ENCODE measurements at places on chromosomes 12 and 14.

DNA sequence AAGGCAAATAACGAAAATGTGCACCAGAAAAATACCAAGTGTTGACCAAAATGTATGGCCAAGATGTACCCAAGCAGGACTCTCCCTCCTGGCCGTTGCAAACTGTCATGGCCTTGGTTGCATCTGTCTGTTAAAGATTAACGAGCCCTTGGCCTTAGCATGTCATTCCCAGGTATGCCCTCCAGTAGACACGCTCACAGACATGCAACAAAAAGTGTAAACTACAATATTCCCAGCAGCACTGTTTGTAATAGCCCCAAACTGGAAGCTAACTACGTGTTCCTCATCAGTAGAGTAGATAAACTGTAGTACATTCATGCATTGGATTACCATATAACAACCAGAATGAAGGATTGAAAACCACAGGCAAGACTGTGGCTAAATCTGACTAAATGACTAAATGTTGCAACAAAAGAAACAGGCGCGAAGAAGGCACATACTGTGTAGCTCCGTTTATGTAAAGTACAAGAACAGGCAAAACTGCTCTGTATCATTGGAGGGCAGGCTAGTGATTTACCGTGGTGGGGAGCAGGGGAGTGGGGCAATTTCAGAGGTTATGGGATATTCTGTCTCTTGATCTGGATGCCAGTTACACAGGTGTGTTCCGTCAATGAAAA lies 232.8 kb upstream of the DIO3 start:
- DNase-seq = no peak

DNA sequence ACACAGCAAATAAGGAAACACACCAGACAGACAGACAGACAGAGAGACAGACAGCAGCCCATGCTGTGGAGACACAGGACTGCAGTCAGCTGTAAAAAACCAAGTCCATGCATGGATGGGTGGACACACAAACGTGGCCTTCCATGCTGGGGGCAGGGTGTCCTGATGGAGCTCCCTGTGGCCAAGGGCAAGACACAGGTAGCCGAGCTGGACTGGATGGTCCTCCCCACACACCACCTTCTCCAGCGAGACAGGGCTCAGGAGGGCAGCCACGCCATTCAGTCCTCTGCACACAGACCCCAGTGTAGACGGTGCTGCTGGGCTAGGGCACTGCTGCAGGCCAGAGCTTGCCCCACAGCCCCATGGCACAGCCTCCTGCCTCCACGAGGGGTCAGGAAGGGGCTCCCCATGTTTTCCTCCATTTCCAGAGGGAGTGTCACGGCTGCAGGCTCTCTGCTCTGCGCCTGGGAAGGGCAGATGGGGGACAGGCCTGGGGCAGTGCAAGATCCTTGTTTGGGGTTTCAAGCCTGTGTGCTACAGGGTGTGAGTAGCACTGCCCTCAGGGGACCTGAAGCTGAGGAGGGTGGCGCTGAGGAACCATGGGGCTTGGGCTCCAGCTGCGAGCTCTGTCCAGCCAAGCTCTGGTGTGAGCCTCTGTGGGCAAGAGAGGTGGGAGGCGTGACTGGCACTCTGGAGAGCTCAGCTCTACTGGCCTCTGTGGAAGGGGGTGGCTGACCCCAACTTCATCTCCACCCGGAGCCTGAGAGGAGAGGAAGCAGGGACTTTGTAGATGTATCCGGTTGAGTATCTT lies 67.9 kb downstream of the GALNT9 start:
- DNase-seq = no peak

DNA sequence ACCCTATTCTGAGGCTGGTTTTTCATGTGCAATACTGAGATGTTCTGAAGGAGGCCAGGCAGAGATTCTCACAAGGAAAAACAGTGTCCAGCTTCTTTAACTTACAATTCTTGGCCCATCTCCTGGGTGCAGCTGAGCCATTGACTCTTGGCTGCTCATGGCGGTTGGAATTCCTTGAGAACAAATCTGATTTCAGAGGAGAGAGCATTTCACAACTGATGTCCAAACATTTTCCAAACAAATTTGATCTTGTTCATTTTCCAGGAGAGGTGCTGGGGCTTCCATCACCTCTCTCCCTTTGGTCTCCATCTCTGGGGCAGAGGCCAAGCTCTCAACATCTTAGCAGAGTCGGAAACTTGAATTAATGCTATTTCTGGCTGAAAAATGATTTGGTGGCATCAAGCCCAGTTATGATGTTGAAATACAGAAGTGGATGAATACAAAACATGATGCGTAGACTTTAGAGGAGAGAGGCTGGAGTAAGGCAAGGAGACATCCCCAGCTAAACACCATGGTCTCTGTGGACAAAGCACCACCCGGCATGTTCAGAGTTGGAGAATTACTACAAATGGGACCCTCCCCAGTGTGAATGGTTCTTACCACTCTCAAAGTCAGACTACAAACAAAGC lies 593.0 kb downstream of the VRK1 start:
- no peak for DNase-seq

DNA sequence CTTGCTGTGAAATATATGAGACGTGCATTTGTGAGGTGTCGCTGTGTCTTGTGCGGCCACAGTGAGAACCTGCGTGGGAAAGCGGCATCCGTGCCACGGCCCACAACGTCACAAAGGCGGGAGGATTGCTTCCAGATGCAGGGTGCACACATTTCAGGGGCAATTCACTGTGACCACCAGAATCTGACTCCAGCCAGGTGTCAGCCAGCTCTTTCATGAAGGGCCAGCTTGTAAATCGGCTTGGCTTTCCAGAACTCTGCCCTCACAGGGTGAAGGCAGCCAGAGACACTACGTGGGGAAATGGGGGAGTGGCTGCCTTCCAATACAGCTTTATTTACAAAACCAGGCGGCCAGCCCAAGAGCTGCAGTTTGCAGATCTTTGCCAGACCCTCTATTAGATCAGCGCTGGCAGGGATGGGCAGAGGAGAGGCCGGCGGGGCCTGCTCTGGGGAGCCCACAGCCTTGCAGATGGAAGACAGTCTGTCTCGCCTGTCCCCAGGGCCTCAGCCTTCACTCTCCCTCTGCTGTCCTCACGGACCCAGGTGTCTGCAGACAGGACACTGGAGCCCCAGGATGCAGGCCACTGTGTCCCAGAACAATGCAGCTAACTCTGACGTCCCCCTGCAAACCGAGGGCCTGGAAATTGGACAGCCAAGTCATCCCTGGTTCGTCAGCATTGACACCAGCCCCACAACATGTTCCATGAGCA lies 53.5 kb downstream of the ADGRD1 start:
- no peak for DNase-seq

- DNase-seq = no peak
Observed at GRCh38 chr12:104579718-104580495, 123.2 kb downstream of the CHST11 start.

- no peak for DNase-seq
Observed at GRCh38 chr14:103770902-103771301, 55.3 kb downstream of the ZFYVE21 start.

DNA sequence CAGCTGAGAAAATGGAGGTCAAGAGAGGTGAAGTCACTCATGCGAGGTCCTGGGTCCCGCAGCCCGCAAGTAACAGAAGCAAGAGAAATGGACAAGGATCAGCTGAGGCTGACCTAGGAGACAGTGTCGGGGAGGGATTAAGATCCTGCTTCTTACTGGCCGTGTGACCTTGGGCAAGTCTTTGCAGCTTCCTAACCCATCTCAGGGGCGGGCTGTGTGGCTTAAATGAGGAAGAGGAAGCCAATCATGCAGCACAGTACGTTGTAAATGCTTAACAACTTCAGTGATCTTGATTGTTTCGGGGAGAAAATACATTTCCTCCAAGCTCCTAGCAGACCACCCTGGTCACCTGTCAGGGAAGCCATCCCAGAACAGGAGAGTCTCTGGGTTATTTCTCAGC lies 7.1 kb upstream of the PGF start:
- no peak for DNase-seq
